H54 (cell line): ENCODE measurements at places on chromosomes 16 and 17.

DNA sequence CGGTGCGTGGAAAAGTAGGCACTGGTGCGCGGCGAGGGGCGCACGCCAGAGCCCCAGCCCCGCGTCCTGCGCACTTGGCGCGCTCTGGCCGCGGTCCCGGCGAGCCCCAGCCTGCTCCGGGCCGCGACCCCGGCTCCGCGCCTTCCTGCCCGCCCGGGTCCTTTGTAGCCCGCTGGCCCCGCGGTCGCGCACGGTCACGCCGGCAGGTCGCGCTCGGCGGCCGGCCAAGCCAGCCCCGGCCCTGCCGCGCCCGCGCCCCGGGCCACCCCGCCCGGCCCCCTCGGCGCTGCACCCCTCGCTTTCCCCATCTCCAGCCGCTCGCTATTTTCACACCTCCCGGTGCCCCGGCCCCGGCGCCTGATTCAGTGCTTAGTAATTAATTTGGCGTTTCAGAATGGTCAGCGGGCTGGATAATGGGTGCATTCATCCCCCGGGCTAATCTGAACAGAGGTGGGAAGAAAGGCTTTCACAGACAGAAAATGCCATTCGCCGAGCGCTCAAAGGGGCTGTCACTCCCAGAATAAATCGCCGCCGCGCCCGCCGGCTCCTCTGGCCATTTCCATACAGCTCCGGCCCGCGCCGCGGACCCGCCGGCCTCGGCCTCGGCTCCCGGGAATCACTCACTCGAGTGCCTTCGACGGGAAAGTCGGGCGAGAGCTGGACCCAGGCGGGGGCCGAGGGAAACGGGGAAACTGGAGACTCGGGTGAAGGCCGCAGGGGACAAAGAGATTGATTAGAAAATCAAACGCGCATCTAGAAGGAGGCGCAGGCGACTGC, 17.8 kb upstream of the NTN1 start:
- no peak for DNase-seq

DNA sequence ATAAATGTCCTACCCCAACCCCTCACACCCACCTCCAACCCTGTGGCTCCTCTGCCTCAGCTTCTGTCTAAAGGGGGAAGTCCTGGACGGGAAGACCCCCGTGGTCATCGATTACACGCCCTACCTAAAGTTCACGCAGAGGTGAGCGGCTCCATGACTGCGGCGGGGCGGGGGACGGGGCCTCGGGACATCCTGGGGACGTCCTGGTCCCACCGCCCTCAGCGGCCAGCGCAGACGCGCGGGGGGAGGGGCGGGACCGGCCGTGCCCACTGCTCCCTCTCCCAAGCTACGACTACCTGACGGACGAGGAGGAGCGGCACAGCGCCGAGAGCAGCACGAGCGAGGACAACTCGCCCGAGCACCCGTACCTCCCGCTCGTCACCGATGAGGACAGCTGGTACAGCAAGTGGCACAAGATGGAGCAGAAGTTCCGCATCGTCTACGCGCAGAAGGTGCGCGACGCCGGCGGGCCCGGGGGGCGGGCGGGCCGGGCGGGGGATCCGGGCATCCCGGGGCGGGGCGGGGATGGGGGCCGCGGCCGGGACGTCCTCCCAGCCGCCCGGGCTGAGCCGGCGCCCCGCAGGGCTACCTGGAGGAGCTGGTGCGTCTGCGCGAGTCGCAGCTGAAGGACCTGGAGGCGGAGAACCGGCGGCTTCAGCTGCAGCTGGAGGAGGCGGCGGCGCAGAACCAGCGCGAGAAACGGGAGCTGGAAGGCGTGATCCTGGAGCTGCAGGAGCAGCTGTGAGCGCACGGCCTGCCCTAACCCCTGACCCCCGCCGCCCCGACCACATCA, 6.7 kb downstream of the RUNDC3A start:
- no peak for DNase-seq

DNA sequence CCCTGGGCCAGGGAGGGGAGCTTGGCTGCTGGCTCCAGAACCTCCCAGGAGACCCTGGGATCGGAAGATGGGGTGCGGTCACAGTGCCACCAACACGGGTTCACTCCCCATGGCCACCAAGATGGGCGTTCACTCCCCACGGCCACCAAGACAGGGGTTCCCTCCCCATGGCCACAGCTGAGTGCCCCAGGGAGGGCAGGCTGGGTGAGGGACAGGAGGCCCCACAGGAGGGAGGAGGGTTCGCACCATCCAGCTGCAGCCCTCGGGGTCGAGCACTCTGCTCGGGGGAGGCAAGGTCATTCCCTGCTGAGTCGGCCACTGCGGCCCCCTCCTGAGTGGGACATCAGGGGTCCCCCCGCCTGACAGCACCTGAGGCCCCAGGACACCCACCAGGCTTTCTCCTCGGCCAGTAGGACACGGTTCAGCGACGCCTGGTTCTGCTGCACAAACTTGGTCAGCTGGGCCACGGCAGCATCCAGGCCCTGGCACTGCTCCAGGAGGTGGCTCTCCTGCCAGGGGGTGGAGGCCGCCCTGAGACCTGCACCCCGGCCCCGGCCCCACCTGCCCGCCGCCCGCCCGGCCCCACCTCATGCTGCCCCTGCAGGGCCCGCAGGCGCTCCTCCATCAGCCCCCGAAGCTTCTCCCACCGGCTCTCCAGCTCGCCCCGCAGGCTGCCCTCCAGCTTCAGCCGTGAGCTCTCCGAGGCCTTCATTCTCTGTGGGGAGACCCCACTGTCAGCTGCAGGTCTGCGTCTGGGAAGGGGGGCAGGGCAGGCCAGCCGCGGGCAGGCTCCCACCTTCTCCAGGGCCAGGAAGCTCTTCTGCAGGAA, 5.9 kb downstream of the CCDC154 start:
- no peak for DNase-seq

DNA sequence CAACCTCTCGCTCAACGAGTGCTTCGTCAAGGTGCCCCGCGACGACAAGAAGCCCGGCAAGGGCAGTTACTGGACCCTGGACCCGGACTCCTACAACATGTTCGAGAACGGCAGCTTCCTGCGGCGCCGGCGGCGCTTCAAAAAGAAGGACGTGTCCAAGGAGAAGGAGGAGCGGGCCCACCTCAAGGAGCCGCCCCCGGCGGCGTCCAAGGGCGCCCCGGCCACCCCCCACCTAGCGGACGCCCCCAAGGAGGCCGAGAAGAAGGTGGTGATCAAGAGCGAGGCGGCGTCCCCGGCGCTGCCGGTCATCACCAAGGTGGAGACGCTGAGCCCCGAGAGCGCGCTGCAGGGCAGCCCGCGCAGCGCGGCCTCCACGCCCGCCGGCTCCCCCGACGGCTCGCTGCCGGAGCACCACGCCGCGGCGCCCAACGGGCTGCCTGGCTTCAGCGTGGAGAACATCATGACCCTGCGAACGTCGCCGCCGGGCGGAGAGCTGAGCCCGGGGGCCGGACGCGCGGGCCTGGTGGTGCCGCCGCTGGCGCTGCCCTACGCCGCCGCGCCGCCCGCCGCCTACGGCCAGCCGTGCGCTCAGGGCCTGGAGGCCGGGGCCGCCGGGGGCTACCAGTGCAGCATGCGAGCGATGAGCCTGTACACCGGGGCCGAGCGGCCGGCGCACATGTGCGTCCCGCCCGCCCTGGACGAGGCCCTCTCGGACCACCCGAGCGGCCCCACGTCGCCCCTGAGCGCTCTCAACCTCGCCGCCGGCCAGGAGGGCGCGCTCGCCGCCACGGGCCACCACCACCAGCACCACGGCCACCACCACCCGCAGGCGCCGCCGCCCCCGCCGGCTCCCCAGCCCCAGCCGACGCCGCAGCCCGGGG, 1.3 kb downstream of the FOXC2 start:
- DNase-seq, result no peak

GRCh38 chr16:19639986-19640421, 78.0 kb downstream of the KNOP1 start:
- no peak for DNase-seq

- no peak for DNase-seq
These were observed 6.7 kb upstream of the HIGD1B start for GRCh38 chr17:44840936-44841335.

DNA sequence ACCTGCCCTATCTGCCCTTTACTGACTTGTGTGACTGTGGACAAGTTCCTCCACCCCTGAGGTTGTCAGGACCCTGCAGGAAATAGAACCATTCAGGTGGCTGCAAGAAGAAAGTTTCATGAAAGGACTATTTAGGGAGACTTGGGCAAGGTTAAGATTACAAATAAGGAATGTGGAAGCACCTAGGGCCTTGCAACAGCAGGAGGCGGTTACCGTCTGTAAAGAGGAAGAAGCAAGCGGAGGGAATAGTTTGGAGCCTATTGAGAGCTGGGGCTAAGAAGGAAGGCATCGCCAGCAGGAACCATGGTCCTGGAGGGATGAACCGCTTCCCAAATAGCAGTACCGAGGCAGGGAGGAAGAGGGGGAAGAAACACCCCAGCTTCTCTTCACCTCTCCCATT, 132.4 kb downstream of the PRKCB start:
- DNase-seq, result no peak

DNA sequence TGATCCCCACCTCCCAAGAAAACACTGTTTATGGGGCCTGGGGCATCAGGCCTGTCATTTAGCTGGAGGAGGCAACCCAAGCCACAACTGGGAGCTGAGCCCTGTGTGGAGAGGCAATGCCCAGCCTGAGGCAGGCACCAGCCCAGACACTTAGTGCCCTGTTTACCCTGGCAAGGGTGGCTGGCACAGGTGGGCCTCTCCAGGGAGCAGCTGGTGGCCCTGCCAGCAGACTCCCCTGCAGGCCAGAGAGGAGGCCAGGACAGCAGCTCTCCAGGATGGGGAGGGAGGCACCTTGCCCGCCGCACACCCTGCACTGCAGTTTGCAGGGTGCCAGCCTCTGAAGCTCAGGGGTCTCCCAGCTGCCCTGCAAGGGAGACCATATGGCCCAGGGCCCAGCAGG, 9.1 kb upstream of the TMEM92 start:
- DNase-seq, result no peak

GRCh38 chr16:6749698-6750097, 582.9 kb upstream of the RBFOX1 start:
- no peak for DNase-seq

GRCh38 chr17:36507266-36507665, 20.8 kb downstream of the ZNHIT3 start:
- no peak for DNase-seq

DNA sequence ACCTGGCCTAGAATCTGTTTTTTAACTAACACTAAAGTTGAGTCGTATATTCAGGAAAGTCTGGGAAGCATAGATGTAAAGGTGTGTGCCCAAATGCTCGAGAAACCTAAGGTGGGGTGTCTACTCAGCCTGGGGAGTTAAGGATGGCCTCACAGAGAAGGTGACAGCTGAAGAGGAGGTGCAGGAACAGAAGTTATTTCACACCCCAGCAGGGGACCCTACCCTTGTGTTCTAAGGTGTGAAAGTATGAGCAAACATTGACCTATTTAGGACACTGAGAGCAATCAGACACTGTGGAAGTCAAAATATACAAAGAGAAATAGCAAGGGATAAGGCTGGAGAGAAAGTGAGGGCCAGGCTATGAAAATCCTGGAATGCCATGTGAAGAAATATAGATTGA, 49.0 kb upstream of the DHX40 start:
- DNase-seq, result no peak

DNA sequence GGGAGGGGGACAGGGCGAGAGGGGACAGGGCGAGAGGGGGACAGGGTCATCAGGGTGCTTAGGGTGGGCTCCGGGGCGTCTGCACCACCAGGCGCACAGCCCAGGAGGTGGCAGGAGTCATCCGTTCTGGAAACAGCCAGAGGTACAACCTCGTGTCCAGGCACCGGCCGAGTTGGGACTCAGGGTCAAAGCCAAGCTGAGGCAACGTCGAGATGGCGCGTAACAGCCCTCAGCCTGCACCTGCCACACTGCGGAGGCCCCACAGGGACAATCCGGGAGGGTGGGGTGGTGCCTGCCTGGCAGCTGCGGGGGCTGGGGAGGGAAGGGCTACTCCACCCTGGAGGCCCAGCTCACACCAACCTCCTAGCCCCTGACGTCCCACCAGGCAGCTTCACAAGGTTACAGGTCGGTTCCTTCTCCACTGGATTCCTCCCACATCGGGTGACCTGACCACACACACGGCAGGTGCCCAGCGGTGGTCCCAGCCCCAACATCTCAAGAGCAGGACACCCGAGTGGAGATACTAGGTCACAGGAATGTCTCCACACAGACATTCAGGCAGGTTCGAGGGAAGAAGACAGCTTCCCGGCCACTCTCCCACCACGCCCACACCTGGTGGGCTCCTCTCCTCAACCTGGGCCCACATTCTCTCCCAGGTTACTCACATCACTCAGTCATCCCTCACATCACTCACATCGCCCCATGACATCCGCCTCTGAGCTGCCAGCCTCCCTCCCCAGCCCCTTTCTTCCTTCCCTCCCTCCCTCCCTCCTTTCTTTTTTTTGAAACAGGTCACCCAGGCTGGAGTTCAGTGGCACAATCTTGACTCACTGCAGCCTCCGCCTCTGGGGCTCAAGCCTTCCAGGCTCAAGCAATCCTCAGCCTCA, 47.3 kb downstream of the RPH3AL start:
- DNase-seq, result no peak

DNA sequence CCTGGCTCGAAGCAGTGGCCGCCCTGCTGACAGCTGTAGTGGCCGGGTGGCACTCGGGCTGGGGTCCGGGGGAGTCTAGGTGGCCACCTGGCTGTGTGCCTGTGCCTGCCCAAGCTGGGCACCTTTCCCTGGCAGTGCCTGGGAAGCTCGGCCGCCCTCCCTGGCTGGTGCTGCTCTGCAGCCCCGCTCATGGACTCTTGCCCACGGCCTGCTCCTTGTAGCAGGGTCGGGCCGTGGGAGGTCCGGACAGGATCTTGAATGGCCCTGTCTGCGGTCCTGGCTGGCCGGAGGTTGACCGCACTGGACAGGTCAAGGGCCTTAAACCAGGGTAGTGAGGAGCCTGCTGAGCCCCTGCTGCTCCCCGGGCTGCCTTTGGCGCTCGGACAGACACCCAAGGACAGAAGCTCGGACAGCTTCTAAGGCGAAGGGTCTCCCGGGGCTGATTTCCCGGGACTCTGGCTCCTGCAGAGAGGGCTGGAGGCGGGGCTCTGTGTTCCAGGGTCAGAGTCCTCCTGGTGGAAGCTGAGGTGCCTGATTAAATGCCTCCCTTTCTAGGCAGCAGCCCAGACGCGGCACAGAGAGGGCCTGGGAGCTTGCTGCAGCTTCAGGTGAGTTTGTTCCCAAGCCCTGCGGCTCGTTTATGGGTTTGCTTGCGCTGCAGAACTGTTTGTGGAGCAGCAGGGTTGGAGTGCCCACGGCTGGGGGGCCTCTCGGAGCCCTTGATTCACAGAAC, 6.0 kb downstream of the CAPN15 start:
- DNase-seq, result no peak

DNA sequence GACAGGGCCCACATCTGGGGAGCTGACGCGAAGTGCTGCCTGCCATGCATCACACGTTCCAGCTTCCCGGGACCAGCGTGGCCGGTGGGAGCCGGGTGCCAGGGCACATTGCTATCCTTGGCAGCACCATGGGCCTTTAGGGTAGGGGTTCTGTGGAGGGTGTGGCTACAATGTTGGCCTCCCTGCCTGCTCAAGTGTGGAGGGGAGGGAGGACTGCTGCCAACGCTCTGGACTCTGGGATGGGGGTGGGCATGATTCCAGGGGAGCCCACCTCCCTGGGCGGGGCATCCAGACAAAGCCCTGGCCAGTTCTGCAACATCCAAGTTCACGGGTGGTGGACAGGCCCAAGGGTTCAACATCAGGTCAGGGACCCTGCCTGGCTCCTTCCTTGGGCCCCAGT, 13.9 kb downstream of the GRB7 start:
- no peak for DNase-seq

- DNase-seq, result no peak
These were observed 23.0 kb downstream of the KCNJ16 start for GRCh38 chr17:70098030-70098429.

GRCh38 chr16:81220349-81220748, 18.1 kb upstream of the BCO1 start:
- no peak for DNase-seq
